ENCODE measurements at places on chromosomes 11 and 22.

DNA sequence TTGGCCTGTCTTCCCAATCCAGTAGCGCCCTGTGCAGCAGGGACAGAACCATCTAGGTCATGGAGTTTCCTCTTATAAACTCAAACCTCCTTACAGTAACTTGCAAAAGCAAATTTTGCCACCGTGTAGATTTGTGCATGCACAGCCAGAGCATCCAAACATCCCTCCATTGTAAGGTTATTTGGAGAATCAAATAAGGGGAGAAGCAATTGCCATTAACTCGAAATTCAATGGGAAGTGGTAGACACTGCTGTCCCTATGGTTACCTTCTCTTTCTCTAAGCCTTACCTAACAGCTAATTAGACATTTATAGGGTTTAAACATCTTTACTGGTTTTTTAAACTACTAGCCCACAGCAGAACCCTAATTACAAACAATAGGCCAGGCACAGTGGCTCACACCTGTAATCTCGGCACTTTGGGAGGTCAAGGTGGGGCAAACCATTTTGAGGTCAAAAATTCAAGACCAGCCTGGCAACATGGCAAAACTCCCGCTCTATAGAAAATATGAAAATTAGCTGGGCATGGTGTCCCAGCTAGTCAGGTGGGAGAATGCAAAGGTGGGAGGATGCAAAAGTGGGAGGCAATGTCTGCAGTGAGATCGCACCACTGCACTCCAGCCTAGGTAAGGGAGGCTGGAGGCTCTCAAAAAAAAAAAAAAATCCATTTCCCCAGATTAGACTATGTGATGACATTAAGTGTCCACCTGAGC lies 6.6 kb downstream of the HSPA8 start:
- no peak for DNase-seq

GRCh38 chr11:69295079-69295994 lies 1.4 kb downstream of the MYEOV start:
- DNase-seq: no peak

- DNase-seq: no peak
These were observed 34.1 kb downstream of the LMO1 start for GRCh38 chr11:8229299-8230177.

- no peak for DNase-seq
These were observed 125.6 kb upstream of the BLID start for GRCh38 chr11:122241566-122241965.

DNA sequence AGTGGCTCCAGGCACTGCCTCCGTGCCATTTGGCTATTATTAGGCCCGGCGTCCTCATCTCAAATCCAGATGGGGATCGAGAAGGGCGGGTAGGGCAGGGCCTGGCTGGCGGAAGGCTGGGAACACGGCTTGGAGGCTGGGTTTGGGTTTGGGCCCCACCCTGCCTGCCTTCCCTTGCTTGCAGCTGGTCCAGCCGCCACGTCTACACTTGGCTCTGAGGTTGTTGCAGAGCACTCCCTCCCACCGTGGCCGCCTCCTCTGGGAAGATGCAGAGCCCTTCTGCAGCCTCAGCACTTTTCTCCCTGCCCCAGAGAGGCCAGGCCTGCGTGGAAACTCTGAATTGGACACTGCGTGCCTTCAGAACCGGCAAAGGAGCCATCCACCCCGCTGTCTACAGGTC lies 5.2 kb upstream of the SMTN start:
- no peak for DNase-seq

- DNase-seq: no peak
These were observed 788 bp downstream of the CD82 start for GRCh38 chr11:44565953-44566949.

GRCh38 chr11:19659529-19659928 lies 53.1 kb upstream of the NAV2 start:
- DNase-seq: no peak

DNA sequence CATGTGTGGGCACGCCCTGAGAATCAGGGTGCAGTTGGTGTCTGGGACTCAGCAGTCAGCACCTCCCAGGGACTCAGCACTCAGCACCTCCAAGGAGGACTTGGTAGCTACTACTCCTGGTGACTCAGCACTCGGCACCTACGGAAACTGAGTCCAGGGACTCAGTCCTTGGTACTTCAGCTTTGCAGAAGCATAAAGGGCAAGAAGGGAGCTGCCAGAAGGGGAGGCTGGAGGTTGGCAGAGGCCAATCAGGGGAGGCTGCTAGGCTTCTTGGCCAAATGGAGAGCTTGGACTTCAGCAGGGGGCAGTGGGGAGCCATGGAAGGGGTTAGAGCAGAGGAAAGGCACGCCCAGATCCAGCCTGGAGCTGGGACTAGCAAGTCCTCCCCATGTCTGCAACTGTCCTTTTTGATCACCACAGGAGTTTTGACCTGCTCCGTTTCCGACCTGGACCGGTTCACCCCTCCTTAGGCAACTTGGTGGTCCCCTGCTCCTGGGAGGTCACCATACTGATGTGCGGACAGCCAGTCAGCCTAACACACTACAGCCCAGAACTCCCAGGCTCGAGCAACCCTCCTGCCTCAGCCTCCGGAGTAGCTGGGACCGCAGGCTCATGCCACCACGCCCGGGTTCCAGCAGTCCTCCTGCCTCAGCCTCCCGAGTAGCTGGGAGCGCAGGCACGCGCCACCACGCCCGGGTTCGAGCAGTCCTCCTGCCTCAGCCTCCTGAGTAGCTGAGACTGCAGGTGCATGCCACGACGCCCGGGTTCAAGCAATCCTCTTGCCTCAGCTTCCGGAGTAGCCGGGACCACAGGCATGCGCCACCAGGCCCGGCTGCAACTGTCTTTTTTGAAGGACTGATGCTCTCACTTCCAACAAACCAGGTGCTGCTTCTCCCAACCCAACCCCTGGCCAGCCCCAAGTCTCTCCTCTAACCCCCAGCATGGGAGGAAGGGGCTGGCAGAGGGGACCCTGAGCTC lies 1.5 kb downstream of the ANO9 start:
- DNase-seq: no peak

GRCh38 chr22:35539910-35540594 lies 579 bp upstream of the RASD2 start:
- peak; percentile 31 for DNase-seq

- no peak for DNase-seq
These were observed 1179.0 kb downstream of the LRRC4C start for GRCh38 chr11:40280159-40281051.

DNA sequence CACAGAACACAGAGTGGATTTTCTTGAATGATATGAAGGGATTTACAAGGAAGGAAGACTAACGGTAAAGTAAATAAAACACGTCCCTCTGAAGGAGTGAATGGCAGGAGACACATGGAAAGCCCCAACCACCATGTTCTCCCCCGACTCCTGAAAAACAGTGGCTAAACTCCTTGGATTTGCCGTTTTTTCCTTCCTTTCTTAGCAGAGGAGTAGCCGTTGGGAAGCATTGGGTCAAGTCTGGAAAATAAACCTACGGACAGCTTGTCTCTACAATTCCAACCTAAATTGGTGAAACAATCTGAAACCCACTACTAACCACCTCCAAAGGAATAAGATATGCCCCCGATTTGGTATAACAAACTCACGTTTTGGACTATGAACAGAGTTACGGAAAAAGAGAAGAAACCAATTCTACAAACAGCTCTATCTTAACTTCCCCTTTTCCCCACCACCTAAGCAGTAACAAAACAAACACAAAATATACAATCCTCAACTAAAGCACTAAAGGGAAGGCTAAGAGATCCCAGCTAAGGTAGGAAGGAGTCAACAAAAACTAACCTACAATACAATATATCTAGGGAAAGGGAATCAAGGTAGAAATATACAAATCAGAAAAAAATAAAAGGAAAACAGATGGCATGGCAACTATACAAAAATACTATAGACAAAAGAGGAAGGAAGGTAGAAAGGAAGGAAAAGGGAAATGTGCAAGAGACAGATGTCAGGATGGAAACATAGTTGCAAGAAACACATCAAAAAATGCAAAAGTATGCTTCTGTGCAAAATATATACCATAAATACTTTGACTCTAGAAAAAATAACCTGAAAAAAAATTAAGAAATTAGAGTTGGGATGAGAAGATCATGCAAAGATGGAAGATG lies 43.8 kb upstream of the LYVE1 start:
- DNase-seq: no peak

- DNase-seq: no peak
These were observed 119.6 kb downstream of the DYNC2H1 start for GRCh38 chr11:103228807-103229206.

- peak; percentile 56 for DNase-seq
These were observed 47.5 kb downstream of the MEI1 start for GRCh38 chr22:41746567-41747400.

DNA sequence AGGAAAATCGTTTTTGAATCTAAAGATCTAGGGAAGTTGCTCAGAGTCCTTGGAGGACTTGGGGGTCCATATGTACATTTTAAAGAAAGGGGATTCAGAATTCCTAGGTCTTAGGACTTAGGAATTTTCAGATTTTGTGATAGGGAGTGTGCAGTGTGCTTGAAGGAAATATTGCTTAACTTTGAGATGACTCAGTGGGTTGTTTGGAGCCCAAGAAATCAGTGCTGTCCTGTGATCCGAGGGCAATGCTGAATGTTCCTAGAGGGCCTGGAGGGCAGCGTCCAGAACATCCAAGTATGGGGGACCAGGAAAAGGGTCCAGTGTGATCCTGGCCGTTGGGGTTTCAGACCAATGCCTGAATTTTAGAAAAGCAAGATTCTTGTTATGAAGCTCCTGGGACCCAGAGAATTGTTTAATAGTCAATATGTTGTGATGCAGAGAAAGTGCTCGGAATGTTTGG lies 3.1 kb upstream of the IGF2 start:
- no peak for DNase-seq

- no peak for DNase-seq
These were observed 5.9 kb downstream of the PLXNB2 start for GRCh38 chr22:50301581-50301991.

- DNase-seq: no peak
These were observed 109.5 kb downstream of the FANCF start for GRCh38 chr11:22516111-22516510.

DNA sequence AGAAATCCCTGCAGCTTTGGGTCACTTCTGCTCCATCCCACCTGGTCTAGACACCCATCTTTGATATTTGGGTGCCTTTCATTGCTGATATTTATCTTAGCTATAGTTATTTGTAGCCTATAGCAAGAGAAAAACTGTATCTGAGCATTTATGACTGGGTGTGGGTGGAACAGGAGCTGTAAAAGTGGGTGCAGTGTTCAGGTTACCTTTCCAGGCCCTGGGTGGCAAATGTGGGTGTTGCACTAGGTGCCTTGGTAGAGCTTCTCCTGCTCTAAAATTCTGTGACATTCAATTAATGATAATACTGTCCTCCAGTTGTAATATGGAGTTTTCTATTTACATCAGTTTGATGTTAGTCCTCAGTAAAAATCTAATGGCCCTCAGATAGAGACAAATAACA lies 78.4 kb upstream of the OR4B1 start:
- no peak for DNase-seq

DNA sequence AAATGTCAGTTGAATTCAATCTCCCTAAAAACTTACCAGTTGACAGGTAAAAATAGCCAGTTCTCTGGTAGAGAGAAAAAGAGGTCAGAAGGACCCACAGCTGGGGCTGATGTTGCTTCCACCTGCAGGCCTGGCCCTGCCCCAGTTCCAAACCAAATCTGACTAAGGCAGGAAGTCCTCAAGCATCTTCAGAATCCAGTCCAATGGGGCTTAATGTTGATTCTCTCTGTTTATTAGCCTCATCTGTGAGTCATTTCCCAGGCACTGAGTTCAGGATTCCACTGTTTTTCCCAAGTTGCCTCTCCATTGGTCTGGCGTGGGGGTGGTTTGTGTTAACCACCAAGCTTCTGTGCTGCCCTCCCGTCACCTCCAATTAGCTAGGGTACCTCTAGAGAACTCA lies 601.8 kb downstream of the INSC start:
- DNase-seq: no peak

- DNase-seq: no peak
These were observed 372.7 kb upstream of the FAT3 start for GRCh38 chr11:91851908-91852307.

DNA sequence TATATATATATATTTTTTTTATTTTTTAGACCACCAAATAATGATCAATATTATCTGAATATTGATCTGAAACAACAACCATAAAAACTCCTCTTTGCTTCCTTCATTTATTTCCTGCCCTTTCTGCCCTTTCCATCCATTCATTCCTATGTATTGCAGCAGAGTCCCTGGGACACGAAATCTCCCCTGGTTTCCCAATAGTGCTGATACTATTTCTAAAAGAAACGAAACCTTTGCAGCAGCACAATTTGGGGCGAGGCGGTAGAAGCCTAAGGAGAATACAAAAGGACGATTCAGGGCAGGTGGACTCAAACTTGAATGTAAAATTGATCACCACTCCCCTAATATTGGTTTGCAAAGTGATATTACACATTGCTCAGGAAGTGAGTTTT lies 16.9 kb upstream of the AMOTL1 start:
- no peak for DNase-seq

DNA sequence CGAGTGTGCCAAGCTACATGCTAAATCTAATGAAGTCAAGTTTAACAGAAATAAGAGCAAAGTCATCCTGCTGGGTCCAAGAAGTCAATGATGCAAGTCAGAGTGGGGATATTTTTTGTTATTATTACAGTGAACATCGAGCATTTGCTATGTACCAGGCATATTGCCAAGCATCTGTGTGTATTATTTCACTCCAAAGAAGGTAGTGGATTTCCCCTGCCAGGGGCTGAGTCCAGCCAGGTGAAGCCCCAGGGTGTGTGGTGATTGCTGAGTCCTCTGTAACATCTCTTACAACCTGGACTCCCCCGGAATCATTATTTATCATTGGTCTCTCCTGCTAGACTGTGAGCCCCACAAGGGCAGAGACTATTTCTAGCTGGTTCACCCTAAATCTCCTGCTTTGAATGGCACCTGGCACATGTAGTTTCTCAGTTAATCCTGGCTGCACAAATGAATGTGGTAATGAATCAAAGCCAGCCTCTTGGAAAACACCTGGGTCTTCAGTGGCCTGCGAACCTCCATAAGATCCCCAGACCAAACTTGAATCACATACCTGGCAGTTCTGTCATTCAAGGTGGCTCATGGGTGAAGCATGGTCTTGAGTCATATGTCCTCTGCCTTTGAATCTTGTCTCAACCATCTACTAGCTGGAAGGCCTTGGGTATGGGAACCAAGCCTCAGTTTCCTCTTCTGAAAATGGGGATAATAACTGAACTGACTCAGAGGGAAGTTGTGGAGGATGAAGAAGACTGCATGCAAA lies 549.2 kb downstream of the MIAT start:
- no peak for DNase-seq

- DNase-seq: no peak
These were observed 116.6 kb upstream of the TOP3B start for GRCh38 chr22:22099194-22099486.

DNA sequence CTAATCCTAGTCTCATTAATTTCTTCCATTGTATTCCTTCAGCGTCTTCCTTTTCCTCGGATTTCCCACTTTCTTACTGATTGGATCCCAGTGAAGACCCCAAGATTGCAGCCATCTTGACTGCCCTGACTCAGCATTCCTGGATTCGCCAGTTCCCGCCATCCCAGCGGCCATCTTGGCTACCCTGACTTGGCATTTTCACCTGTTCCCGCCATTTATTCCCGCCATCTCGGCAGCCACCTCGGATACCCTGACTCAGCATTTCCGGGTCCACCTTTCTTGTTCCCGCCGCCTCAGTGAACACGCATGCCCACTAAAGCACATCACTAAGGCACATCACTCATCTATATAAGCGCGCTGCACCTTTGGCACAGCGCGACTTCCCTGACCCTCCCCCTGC lies 13.8 kb upstream of the OR56A3 start:
- DNase-seq: peak; percentile 76

- DNase-seq: no peak
These were observed 18.9 kb downstream of the AP1B1 start for GRCh38 chr22:29369460-29369859.

Data from NCI-H1930 (cell line).